ENCODE measurements at places on chromosomes 2 and 18. TPM values are rescaled to one million over a fixed set of nuclear protein-coding genes. Genes with fewer than 3 reads are reported as not detected.

GRCh38 chr18:59783138-59783537 lies 85.9 kb upstream of the CCBE1 start:
- peak; percentile 46 for DNase-seq

DNA sequence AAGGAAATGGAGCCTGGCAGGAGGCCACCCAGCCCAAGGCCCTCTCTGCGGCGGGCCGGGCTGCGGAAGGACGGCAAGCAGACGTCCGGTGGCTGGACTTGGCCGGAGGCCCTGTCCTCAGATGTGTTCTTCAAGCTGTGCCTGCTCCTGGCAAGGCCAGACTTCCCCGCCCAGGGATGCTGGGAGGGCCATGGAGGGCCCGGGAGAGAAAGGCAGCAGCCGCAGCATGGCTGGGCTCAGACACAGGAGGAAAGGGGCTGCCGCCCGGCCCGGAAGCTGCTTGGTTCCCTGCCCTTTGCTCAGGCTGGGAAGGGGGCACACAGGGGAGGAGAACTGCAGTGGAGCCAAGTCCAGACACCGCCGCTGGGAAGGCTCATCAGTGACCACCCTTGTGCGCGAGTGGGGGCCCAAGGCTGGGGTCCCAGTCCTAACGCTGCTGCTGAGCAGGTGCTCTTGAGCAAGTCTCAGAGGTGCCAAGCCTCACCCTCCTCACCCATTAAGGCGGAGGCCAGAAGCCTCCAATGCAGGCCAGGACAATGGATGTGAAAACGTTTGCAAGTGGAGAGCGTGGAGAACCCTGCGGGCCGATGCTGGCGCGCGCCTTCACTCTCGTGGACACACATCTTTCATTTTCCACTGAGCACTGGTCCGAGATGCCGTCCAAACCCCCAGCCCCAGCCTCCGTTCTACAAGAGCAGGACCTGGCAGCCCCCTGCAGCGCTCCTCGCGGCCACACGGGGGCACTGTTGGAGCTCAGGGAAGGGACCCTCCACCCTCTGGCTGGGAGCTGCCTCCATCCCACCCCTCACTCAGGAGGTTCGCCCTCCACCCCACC lies 7.9 kb downstream of the CROCC2 start:
- peak; percentile 83 for DNase-seq

SP140L gene
- total RNA-seq = 43.4 TPM

LYG2 gene
- total RNA-seq = not detected
